ENCODE measurements at places on chromosomes 2 and 18. TPM values are rescaled to one million over a fixed set of nuclear protein-coding genes. Genes with fewer than 3 reads are reported as not detected.

GALNT5 gene
- 32.4 TPM for total RNA-seq

- no peaks in the 10 kb centered on the region for H3K27me3 ChIP-seq
- H3K4me1 ChIP-seq: no peaks in the 10 kb centered on the region
- no peaks in the 10 kb centered on the region for H3K36me3 ChIP-seq
- H3K27ac ChIP-seq: no peak overlapping the region
Observed at GRCh38 chr2:143420313-143420712, 291.1 kb downstream of the ARHGAP15 start.

- DNase-seq: no peak
- no peaks in the 10 kb centered on the region for H3K4me1 ChIP-seq
- no peak overlapping the region for H3K27ac ChIP-seq
- no peaks in the 10 kb centered on the region for H3K36me3 ChIP-seq
- peaks cover 4% of the 10 kb centered on the region for H3K27me3 ChIP-seq
- no peak overlapping the region for H3K4me3 ChIP-seq
Observed at GRCh38 chr2:174493549-174494331, 6.9 kb upstream of the GPR155 start.

DNA sequence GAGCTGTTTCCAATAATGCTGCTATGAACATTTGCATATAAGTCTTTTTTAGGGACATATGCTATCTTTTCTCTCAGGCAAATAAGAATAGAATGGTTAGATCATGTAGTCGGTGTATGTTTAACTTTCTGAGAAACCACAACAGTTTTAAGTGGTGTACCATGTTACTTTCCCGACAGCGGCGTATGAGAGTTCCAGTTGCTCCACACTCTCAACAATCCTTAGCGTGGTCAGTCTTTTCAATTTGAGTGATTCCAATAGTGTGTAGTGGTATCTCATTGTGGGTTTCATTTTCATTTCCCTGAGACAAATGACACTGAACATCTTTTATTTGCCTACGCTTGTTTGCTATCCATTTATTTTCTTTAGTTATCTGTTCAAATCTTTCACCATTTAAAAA, 149.5 kb downstream of the ACOXL start:
- no peak overlapping the region for H3K4me3 ChIP-seq
- peaks cover 3% of the 10 kb centered on the region for H3K27me3 ChIP-seq
- no peaks in the 10 kb centered on the region for H3K36me3 ChIP-seq
- no peak for DNase-seq
